AG08396 (cell line): ENCODE measurements at places on chromosomes 6 and 20.

- DNase-seq: no peak
Measured at GRCh38 chr6:158095031-158095430, 73.0 kb downstream of the SERAC1 start.

- DNase-seq: no peak
Measured at GRCh38 chr6:47519279-47519678, 41.7 kb downstream of the CD2AP start.

GRCh38 chr6:32568561-32568960 lies 21.1 kb downstream of the HLA-DRB1 start:
- DNase-seq: no peak

DNA sequence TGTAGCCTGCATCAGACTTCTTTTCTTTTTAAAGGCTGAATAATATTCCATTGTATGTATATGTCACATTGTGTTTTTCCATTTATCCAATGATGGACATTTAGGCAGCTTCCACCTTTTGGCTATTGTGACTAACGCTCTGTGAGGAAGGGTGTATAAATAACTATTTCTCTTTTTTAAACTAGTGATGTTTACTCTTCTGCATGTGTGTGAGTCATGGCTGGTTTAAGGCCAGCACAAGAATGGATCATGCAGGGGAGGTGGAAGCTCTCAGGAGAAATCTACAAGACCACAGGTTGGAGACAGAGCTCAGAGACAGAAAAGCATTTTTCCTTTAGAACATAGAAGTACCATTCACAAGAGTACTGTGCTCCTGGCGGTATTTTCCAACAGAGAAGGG lies 307.2 kb downstream of the SOX4 start:
- peak; percentile 31 for DNase-seq

DNA sequence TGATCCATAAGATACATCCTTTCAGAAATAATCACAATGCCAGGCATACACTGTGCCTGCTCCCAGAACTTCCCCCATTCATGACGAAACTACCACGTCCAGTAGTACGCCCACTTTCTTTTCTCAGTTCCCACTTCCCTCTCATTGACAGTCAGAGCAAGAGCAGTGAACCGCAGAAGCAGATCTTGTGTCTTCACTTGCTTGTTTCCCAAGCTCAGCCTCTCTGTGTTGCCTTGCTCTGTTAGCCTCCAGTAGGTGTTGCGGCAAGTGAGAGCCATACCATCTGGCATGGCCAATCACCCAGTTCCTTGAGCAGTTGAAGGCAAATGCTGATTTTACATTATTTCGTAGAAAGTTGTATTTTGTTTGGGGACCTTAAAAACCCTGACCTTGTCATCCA lies 11.7 kb downstream of the UST start:
- DNase-seq: no peak

- no peak for DNase-seq
Measured at GRCh38 chr6:33875696-33876095, 71.9 kb upstream of the MLN start.

DNA sequence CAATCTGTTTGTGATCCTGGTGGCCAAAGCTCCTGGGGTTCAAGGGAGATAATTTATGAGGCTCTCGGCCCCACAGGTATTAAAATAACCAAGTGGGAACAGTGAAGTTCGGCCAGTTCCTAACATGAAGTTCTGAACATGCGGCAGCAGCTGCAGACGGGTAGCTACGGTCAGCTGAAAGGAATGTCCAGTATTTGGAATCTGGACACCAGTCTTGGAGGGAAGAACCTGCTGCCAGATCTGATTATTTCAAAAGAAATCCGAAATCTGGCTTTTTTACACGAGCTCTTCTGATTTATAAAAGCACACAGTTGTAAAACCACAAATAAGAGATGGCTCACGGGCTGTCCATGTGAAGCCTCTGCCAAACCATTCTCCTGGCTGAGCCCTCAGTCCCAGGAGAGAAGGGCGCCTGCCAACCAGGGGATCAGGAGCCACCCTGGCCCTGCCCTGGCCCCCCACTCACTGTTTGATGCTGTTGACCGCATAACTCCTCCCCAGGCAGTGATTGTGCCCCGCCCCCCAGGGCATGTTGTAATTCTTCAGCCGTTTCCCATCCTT lies 28.2 kb upstream of the KCNB1 start:
- peak; percentile 84 for DNase-seq

DNA sequence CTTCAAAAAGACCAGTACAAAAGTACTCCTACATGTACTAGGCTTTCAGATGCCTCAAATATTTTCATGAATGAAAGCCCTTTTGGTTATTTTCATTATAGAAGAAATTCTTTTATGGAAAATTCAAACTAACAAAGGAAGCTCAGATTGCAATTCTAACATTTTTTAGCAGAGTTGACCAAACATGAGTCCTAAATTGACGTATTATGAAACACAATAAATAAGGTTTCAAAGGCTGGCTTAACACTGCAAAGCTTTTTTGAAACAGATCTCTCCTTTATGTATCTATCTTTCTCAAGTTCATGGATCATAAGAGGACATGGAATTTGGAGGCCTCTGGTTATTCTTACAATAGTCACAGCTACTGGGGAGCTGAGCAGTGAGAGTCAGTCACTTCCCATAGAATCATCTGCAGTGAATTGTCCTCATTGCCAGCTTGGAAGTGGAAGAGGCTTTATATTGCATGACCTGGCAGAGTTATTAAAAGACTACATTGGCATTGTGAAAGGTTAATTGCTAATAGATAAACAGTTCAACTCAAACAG lies 38.4 kb upstream of the FBXL4 start:
- no peak for DNase-seq

- no peak for DNase-seq
Measured at GRCh38 chr6:110710115-110710514, 105.2 kb downstream of the CDK19 start.

DNA sequence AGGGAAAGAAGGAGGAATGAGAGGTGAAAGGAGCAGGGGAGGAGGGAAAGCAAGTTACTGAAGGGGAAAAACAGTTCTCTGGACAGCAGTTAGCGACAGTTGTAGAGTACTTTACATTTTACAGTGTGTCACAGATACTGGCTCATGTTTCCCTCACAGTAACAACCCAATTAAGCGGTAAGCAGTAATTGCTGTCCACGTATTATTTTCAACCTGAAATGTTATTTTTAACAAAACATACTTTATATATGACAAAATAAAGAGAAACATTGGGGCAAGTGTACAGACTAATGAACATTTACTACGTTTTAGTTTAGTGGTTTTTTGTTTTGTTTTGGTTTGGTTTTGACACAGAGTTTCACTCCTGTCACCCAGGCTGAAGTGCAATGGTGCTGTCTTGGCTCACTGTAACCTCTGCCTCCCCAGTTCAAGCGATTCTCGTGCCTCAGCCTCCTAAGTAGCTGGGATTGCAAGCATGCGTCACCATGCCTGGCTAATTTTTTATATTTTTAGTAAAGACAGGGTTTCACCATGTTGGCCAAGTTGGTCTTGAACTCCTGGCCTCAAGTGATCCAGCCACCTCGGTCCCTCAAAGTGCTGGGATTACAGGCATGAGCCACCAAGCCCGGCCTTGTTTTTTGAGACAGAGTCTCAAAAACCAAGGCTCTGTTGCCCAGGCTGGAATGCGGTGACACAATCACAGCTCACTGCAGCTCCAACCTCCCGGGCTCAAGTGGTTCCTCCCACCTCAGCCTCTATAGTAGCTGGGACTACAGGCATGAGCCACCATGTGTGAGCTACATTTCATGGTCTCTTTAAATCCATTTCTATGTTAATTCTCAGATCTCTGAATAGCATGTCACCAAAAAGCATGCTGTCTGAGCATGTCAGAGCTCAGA lies 22.6 kb upstream of the BTN3A2 start:
- no peak for DNase-seq

GRCh38 chr20:6702144-6702543 lies 65.3 kb upstream of the BMP2 start:
- DNase-seq: no peak

DNA sequence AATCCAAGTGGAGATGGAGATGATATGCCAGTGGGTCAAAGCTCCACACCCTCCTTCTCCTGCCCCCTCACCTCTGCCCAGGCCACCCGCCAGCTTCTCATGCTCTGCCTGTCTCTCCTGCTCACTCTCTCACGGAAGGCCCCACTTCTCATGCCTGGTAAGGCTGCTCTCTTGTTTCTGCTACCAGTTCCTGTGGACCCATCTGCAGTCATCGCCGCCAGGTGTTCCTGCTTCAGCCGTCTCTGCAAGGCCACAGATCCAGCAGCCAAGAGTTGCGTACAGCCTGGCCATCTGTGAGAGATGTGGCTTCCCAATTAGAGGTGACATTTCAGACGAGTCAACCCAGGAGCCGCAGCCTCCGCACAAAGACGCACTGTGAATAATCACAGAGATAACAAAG lies 40.8 kb upstream of the NXT1 start:
- DNase-seq: no peak

GRCh38 chr6:16684896-16685554 lies 76.2 kb downstream of the ATXN1 start:
- DNase-seq: no peak

DNA sequence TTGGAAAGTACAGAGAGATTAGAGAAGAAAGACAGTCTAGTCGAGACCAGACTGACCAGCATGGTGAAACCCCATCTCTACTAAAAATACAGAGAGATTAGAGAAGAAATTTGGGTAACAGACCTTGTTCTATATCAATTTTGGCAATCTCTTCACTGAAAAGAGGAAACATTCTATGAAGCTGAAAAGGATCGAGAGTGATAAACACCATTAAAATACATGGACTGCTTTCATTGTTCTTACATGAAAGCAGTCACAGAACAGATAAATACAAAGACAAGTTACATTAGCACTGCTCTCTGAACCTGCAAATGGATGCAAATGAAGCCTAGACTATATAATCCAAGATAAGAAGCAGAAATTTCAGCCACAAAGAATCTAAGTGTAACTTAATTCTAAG lies 8.4 kb upstream of the OPRM1 start:
- DNase-seq: no peak

DNA sequence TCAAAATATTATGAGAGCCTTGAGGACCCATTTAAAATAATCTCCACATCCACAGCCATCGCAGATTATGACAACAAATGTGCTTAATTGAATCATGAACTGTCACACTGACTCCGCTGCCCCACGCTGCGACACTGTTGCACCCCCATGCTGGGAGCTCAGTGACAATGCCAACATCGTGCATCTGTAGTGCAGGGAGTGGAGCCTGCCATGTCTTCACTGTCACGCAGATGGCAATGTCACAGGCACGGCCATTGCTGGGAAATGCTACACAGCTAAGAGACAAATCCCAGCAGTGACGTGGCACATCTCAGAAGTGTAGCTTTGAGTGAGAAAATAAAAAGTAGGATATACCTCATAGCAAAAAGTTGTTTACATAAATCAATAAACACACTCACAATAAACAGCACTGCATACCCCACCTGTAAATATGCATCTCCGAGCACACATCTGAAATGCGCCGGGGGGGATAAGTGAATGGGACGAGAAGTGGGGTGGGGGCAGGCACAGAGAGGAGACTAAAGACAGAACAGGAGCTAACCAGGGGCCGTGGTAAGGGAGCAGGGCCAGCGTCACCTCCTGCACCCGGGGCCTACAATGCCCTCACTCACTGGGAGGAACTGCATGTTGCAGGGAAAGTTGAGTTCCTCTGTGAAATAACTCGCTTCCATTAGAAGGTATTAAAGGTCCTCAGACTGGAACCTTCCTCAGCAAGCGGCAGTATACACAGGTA lies 349.9 kb downstream of the THBS2 start:
- no peak for DNase-seq
